Substantia nigra (tissue), 51 donors: ENCODE measurements at places on chromosomes 1 and 21.
A peak's percentile ranks its signal among the peaks of the same experiment; 100 is the strongest.

- no peak for DNase-seq
These were observed 42.4 kb downstream of the GLUL start for GRCh38 chr1:182348961-182349747.

DNA sequence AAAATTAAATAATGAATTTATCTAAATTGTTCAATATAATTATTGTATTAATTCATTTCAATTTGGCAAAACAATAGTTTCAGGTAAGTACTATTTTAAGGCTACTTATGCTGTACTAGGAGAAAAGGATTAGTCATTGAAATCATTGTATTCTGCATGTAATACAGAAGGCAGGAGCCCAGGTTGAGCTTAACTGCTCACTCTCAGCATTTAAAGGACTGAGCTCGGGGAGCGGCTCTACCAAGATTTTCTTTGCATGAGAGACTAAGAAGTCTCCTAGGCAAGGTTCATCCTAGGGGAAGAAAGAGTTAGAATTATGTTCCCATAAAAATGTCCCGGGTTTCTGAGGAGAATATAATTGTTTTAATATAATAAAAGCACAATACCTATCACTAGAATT, 112.5 kb downstream of the CYYR1 start:
- DNase-seq, result no peak

DNA sequence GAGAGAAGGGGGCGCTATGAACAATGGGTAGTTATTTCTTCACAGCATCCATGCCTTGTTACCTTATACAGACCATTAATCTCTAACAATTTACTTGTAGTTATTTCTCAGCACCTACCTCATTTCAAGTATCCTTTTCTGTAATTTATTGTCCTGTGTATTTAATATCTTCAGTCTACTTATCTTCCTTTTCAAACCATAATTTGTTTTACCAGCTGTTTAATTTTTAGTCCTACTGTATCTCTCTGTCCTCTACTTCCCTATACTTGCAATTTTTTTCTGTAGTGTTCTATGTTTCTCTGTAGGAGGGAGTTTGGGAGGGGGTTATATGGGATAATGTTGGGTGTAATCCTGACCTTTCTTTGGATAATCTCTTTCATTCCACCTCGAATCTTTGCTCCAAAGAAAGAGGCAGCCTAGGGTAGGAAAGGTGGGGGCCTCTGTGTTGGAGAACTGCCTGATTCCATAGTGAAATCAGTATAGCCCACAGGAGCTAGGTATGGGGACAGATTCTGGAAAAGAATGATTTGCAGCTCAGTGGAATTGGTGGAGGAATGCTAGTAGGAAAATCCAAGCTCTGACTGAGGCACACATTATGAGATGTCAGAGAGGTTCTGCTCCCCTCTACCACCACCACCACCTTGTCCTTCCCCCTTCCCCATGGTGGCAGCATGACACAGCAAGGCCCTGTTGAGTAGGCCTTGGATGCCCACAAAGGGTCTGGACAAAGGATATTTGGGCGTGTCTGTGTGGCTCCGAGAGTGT, 642 bp downstream of the MLLT11 start:
- no peak for DNase-seq

DNA sequence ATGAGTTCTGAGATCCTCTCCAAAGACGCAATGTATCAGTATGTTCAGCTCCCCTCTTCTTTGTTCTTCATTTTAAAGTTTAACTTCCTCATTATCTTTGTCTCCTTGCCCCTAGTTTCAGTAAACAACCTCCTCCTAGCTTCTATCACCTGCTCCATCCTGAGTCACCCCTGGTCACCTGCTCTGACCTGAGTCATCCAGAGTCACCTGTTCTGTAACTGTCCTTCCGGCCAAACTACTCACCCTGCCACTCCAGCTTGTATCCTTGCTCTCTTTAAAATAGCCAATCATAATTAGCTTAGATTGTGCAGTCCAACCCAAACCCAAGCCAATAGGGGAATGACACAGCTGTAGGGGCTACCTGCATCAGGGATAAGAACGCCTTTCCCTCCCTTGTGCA, 332.0 kb downstream of the OLFM3 start:
- no peak for DNase-seq

- peak; percentile 7 for DNase-seq
These were observed 38.1 kb upstream of the PTCH2 start for GRCh38 chr1:44881011-44881632.

DNA sequence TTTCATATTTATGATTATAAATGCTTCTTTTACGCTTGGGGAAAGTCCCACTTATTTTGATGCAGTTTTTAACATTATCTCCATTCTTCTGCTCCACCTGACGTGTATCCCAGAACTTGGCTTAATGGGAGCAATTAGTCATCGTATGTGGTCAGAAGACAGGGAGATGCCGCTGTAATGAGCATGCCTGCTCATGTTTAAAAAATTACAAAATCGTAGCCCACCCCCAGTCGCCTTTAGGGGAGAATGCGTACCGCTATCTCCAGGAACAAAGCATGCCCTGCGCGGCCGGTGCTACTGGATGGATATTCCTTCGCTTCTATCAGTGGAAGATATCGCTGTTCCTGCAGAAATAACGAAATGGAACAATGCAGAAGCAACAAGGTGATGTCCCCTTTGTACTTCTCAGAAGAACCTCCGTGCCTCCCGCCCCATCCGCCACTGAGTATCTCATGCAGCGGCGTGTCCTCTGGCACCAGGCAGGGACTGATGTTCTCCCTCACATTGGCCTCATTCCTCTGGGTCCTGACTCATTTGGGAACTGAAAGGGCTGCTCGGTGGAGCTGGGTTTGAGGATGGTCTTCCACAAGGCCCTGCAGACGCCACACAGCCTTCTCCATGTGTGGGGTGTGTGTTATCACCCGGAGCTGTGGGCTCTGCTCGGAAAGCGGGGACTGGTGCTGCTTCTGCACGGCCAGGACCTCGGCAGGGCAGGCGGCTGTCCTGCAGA, 116.3 kb upstream of the COL6A1 start:
- no peak for DNase-seq

GRCh38 chr21:29526545-29526944, 227.8 kb downstream of the BACH1 start:
- DNase-seq, result no peak

- DNase-seq, result no peak
These were observed 1371.0 kb downstream of the KCNT2 start for GRCh38 chr1:195236991-195237889.

GRCh38 chr1:117796226-117796625, 133.2 kb downstream of the GDAP2 start:
- DNase-seq, result no peak

- DNase-seq, result no peak
These were observed 10.6 kb downstream of the EDN2 start for GRCh38 chr1:41473738-41474362.

DNA sequence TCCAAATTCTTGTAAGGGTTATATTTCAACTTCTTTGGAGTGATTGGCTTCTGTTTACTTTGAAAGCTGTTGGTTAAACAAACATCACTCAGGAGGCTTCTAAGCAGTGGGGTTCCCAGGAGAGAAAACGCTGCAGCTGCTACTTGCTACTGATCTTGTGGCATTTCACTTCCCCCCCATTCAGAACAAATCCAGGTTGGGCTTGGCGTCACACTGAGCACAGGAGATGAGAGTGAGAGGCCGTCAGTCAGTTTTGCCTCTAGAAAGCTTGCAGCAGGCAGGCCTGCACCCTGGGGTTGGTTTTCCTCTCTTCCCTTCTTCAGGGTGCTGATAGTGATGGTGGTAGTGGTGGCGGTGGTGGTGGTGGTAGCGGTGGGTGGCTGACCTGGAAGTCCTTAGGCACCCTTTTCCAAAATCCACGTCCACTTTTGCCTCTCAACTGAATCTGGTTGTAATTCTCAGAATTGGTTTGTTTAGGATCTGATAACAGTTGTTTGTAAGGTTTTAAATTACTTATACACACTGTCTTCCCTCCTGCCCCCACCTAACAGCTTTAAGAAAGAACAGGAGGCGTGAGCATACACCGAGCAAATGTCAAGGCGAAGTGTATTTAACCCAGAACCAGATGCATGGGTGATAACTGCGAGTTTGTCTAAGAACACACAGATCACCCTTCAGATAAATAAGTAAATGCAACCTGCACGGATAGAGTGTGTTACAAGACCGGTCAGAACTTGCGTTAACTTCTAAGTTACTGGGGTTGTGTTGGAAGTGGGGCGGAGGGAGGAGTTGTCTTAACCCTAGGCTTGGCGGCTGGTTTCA, 3.2 kb upstream of the PROX1 start:
- DNase-seq, result no peak

- no peak for DNase-seq
These were observed 2.2 kb downstream of the VAMP4 start for GRCh38 chr1:171739656-171740055.

GRCh38 chr1:206742719-206743383, 27.7 kb upstream of the IL19 start:
- DNase-seq, result no peak

DNA sequence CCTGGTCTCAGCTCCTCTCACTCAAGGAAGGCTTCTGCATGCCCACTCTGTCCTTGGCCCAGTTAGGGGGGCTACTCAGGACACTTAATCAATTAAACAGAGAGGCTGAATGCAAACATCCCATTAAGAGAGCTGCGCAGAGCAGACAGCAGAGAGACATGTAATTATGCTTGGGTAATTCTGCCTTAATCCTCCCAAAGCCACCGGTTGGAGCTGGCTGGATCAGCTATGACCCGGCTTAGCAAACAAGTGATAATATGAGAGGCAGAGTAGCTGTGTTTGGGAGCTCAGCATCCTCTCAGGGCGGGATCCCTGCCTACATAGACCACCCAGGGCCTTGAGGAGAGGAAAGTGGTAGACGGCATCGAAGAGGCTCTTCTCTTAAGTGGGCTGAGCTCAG, 183.2 kb downstream of the GRIK3 start:
- no peak for DNase-seq

DNA sequence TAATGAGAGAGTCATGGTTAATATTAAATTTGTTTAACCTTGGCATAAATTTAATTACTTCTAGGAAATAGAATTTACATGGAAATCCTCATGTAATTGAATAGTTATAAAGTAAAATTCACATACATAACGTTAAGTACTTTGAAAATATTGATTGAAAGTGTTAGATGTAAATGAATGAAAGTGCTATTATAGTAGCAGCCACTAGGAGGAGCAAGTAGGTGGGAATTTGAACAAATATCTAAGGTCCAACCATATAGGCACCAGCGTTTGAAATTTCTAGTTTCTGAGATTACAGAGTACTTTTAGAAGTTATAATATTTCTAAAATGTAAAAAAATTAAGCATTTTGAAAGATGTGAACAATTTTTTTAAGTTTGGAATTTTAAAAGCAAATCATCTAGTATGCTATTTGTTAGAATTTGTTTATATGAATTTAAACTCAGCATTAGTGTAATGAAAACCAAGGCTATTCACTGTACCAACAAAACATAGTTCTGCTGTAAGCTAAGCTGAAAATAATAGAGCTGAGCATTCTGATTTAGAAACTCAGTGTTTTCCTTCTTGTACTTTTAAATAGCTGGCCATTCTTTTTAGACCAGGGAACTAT, 3.3 kb downstream of the B3GALT2 start:
- no peak for DNase-seq

DNA sequence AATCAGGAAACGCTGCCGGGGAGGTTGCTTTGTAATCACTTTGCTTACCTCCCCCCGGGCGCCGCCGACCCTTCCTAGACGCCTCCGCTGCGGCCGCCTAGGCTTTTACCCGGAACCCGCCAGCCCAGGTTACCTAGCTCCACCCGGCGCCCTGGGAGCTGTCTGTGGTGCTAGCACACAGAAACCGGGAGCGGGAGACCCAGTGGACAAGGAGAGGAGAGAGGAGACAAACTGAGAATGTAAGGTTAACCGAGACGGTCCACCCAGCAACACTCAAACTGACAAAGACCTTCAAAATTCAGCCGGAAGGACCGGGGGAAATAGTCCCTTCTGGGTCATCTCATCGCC, 9.8 kb downstream of the BARHL2 start:
- DNase-seq, result no peak
